ENCODE measurements at places on chromosomes 6 and 20. TPM values are rescaled to one million over a fixed set of nuclear protein-coding genes. Genes with fewer than 3 reads are reported as not detected.

TRIM31 gene
- 0.11 TPM for total RNA-seq

PDE10A gene
- total RNA-seq: 2.1 TPM

PRL gene
- total RNA-seq: not detected

DLL1 gene
- total RNA-seq: 1.2 TPM

CST2 gene
- not detected for total RNA-seq

LINC00237 gene
- total RNA-seq: not detected

PKHD1 gene
- 0.40 TPM for total RNA-seq

CAP2 gene
- total RNA-seq: 11.6 TPM

SAMD5 gene
- total RNA-seq: 1.2 TPM

PPP1R14C gene
- total RNA-seq: 3.0 TPM

CLPSL1 gene
- not detected for total RNA-seq

C20orf202 gene
- total RNA-seq: not detected

RCAN2 gene
- not detected for total RNA-seq

SLC24A3 gene
- total RNA-seq: not detected

OR2H1 gene
- total RNA-seq: not detected

SSTR4 gene
- total RNA-seq: not detected

Measured in PC-3 (cell line).